ENCODE measurements at places on chromosomes 3 and 15.

DNA sequence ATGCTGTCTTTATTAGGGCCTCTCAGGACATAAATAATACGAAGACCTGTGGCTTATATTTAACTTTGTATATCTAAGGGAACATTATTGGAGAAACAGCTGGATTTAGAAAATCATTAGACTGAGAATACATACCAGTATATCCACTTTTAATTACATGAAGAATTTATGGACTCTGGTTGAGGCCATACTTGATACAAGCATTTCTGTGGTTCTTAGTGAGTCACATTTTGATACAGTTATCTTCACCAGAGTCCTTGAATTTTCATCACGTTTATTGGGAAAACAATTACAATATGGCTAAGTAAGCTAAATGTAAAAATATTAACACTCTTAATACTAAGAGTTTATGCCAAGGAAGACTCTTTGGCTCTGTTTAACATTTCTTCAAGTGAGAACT lies 9.9 kb downstream of the KIF23 start:
- no peak for DNase-seq

GRCh38 chr3:32973982-32974381 lies 22.5 kb downstream of the CCR4 start:
- no peak for DNase-seq

- DNase-seq = no peak
These were observed 32.1 kb upstream of the IQSEC1 start for GRCh38 chr3:13105181-13105895.

DNA sequence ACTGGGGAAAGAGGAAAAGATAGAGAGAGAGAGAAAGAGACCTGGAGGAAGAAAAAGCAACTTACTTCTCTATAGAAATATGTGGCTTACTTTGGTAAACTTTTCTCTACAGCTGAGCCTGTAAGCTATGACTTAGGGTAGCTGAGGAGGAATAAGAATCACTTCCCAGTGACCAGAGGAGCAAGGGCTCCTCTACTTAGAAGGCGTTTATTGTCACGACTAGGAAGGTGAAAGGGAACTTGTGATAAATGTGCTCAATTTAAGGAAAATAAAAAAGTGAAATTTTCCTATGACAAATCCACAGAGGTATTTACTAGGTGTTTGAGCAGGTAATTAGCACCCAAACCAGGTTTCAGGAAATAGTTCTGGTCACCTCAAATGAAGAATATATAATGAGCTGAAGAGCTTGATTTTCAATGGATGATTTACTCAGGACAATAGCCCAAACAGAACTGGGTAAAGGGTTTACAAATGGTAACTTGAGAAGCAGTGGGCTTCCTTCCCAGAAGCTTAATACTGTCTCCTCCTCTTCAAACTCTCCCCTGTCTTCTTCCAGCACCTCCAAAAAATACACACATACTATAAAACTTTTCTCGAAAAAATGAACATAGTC lies 46.1 kb downstream of the SOX2 start:
- no peak for DNase-seq

DNA sequence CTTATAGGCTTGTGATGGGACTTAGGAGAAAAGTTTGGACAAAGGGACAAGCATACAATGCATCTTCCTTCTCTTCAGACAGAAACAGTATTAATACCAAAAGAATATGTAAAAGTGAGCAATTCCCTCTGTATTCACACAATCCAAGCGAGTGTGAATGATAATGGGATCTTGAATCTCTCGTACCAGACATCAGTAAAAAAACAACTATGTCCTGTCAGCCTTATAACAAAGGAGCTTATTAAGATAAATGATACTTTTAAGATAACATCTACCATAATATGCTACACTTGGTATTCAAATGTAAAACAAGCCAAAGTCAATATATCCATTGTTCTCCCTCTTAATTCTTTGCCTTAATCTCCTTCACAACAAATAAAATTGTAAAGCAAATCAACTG lies 288.6 kb upstream of the CNTN6 start:
- DNase-seq = no peak

DNA sequence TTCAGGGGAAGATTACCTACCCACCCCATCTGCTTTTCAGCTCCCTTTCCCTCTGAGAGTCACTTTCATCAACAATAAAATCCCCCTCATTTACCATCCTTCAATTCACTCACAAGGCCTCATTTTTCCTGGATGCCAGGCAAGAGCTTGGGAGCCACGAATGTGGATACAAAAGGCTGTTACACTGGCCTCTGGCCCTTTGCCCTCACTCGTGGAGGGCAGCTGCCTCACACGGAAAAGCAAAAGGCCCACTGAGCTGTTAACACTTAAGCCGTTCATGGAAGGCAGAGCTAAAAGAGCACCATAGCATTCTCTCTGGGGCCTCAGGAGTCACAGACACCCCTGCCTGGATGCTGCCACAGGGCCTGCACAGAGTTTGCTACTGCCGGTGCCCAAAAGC lies 102.4 kb upstream of the TUSC7 start:
- DNase-seq = no peak

GRCh38 chr3:123412076-123412475 lies 36.8 kb downstream of the ADCY5 start:
- no peak for DNase-seq

DNA sequence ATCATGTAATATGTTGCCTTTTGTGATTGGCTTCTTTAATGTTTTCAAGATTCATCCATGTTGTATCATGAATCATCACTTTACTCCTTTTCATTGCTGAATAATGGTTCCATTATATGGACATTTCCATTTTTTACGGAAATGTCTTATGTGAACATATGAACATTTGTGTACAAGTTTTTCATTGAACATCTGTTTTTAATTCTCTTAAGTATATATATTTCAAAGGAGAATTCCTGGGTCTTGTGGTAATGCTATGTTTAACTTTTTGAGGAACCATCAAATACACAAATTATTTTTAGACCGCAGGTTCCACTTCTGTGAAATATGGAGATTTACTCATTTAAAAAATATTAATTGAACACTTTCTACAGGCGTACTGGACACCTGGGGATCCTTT lies 85.7 kb downstream of the ARIH1 start:
- no peak for DNase-seq

GRCh38 chr3:183695569-183696364 lies 1.8 kb upstream of the YEATS2 start:
- no peak for DNase-seq

DNA sequence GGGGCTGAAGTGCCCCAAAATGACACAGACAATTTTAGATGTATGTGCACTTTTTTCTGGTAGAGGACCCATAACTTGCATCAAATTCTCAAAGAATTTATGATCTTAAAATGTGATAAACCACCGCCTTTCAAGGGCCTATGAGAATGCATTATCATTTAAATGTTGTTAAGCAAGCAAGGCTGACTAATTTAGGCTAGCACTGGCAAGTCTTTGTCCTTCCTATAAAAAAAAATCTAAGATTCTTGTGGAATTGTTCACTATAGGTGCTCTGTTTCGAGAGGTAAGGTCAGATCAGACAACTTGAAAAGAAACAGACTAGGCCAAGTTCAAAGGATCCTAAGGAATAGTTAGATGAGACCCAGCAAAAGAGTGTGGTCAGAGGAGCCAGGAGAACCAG lies 128.9 kb upstream of the PHLDB2 start:
- no peak for DNase-seq

DNA sequence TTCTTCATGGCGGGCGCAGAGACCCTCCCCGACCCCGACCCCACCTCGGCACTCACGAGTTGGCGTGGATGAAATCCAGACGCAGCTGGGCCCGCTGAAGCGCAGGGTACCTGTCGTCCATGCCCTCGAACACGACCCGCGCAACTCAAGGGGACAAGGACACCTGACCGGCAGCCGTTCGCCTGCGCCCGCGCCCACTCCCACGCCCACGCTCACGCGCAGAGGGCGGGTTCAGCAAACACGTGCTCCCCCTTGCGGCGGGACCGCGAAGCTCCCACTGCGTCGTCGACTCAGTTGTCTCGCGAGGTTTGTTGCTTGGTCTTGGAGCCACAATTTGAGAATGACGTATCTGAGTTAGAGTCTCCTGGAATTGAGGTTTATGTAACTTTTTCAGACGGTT lies at the start of gene MORC1:
TSS of gene MORC1 (minus strand) at position 196 of the 400 bp plus-strand sequence. CDS start at position 121, 75 bp downstream.
- DNase-seq = no peak

DNA sequence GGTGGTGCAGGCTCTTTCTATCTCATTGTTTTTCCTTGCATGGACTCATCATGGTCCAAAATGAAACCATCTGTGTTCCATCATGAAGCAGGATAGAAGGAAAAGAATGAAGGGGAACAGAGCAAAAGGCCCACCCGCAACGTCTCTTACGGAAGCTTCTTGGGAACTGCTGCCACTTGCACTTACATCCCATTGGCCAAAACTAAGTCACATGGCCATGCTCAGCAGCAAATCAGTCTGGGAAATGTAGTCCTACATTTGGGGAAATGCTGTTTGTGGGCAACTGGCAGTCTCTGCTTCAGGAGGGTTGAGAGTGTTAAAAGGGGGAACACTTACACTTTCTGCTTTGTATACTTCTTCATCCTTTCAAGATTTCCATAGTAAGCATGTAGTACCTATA lies 191.6 kb downstream of the SV2B start:
- DNase-seq = no peak

GRCh38 chr15:48324949-48325348 lies 6.3 kb upstream of the DUT start:
- no peak for DNase-seq

GRCh38 chr3:124635169-124635539 lies 95.1 kb upstream of the UMPS start:
- no peak for DNase-seq

GRCh38 chr15:100923902-100924301 lies 4.7 kb downstream of the LRRK1 start:
- no peak for DNase-seq

GRCh38 chr3:176174060-176174459 lies 1023.2 kb downstream of the TBL1XR1 start:
- DNase-seq = no peak

DNA sequence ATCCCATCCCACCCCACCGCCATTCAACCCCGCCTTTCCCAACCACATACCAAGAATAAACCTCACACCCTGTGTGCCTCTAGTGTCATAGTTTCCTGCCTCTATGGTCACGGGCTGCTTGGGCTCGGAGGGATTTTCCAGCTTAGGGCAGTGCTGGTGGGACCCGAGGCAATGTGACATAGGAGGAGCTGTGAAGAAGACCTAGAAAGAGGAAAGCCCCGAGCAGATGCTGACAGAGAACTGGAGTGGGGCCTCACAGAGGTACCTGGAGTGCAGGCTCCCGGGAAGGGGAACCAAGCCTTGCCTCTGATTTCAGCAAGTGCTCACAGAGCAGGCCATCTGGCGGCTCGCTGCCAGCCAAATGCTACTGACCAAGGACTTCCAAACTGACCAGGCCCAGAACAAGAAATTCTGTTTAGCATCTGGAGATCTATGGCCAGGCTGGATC lies 27.5 kb downstream of the BHLHE40 start:
- DNase-seq = no peak

DNA sequence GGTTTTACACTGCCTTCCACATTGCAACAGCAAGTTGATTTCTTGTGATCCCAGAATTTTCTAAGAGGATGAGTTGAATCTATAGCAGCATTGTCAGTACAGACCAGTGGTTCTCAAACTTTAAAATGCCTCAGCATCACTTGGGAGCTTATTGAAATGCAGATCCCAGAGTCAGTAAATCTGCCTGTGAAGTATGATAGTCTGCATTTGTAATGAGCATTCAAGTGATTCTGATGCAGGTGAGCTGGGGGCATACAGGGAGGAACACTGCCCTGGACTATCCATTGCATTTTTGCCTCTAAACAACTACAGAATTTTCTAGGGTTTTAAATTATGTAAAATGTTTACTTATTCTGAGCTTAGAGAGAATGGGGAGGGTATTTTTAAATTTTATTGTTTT lies 27.5 kb upstream of the PAQR5 start:
- DNase-seq = no peak

- no peak for DNase-seq
These were observed 17.0 kb downstream of the PCYT1A start for GRCh38 chr3:196270499-196270898.

GRCh38 chr3:190063490-190063889 lies 57.2 kb downstream of the P3H2 start:
- DNase-seq = no peak

DNA sequence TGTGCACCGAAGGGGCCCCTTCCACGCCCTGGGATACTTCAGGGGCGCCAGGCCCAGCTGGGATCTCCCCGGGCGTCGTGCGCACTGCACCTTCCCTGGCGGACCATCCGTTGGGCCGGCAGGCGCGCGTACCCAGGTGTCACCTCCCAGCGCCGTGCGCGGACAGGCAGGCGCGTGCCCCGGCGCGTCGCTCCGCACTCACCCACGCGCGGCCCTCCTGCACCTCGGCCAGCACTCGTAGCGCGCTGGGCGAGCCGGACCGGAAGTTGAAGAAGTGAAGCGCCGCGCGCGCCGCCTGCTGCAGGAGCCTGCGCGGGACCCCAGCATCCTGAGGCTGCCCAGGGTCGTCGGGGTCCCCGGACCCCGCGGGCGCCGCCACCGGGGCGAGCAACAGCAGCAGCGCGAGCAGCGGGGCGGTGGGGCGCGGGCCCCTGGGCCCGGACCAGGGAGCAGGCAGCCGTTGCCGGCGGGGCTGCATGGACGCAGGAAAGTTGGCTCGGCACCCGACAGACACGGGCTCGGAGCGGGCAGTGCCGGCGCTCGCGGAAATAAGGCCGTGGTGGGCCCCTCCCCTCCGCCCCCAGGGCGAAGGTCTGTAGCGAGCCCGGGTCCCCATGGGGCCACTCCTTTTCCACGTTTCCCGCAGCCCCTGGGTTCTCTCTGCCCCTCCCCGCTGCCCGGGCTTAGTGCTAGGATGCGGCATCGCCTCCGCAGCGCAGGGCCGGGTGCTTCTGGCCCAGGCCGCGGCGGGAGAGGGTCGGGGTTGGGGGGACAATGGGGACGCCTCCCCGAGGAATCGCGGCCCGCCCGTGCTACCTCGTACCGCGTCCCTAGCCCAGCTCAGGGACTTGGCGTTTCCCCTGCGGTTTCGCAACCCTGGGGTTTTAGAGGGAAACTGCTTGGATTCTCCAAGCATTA lies at the start of gene RARRES1:
TSS of gene RARRES1 (minus strand) at position 520 of the 918 bp plus-strand sequence. CDS start at position 478, 42 bp downstream.
- no peak for DNase-seq

GRCh38 chr3:124860599-124860998 lies 26.6 kb downstream of the ITGB5 start:
- no peak for DNase-seq

- no peak for DNase-seq
These were observed 765.8 kb upstream of the ROBO1 start for GRCh38 chr3:80533553-80533952.

DNA sequence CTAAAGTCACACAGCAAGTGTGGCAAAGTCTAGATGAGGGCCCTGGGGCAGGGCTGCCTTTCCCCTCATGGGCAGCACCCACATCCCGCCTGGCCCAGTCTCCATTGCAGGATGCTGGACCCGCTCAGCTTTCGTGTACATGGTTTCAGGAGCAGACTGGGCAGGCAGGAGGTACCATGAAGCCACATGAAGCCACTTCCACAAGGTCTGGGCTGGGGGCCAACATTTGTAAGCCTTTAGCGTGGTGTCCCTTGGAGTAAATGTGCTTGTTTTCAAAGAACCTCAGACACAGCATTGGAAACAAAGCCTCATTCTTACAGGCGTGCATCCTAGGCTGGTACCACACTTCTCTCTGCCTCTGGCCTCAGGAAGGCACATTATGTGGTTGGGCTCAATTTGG lies 34.5 kb downstream of the UMPS start:
- DNase-seq = no peak

GRCh38 chr3:161854232-161854771 lies 357.7 kb downstream of the OTOL1 start:
- DNase-seq = no peak

Data from stimulated activated CD8-positive, alpha-beta memory T cell treated with anti-CD3 and anti-CD28 coated beads, Interleukin-4, amount 100 ng/mL, for 4 hours (primary cell).